ENCODE measurements at places on chromosomes 5 and 9.

DNA sequence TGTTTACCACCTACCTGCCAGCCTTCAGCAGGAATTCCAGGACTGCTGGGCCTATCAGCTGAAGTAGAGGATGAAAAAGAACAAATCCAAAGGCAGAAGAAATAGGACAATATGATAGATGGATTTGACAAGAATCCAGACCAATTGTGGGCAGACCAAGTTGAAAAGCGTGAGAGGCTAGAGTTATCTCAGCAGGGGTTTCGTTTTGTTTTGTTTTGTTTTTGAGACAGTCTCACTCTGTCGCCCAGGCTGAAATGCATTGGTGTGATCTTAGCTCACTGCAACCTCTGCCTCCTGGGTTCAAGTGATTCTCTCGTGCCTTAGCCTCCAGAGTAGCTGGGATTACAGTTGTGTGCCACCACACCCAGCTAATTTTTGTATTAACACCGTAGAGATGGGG lies 113.2 kb downstream of the PALM2AKAP2 start:
- no peak for DNase-seq

GRCh38 chr5:88845081-88845697 lies 37.8 kb downstream of the MEF2C start:
- DNase-seq: no peak

DNA sequence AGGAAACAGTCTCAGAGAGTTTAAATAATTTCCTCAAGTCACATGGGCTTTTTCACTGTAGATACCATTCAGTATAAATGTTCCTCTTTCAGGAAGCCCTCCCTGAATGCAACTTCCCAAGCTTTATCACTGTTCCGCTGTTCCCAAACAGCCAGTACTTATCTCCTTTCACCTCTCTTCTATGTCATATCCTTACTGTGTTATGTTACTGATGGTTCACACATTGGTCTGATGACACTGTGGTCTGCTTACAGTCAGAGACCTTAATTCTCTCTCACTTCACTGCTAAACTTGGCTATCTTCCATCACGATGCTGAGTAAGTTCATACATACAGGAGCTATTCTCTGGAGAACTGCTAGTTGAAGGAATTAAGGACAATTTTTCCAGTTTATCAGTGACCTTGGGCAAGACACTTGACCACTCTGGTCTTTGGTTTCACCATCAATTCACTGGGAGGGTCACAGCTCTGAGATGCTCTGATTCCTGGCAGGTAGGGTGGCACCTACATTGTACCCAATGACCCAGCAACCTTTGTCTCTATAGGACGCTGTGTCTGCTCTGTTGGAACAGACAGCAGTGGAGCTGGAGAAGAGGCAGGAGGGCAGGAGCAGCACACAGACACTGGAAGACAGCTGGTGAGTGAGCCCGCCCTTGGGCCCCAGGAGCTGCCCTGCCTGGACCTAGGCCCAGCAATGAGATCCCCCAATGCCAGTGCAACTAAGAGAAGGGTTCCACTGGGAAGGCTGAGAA lies 42.1 kb upstream of the RARS1 start:
- no peak for DNase-seq

GRCh38 chr5:150488519-150489359 lies 19.2 kb upstream of the NDST1 start:
- no peak for DNase-seq

DNA sequence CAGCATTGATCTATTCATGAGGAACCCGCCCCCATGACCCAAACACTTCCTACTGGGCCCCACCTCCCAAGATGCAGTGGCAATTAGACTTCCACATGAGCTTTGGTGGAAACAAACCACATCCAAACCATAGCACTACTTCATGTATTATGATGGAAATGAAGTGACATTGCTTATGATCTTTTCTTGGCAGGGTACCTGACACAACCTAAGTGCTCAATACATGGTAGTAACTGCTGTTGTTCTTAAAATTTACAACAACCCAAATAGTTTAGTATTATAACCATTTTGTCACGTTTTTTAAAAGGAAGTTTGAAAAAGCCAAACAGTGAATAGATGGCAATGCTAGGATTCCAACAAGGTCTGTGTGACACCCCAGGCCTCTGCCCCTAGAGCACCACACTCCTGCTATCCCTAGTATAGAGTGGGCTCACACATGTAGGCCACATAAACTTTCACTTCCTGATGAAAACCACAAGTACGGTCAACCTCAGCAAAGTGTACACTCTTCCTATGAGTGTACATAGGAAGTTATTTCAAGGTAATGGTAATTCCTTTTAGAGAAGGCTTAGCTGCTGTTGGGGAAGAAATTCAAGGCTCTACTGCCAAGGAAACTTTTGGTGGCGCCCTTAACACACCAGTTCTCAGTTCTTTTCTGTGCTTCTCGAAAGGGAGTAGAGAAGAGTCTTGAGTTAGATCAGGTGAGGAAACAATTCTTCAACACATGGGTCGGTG lies 97.6 kb downstream of the ARSB start:
- DNase-seq: no peak

DNA sequence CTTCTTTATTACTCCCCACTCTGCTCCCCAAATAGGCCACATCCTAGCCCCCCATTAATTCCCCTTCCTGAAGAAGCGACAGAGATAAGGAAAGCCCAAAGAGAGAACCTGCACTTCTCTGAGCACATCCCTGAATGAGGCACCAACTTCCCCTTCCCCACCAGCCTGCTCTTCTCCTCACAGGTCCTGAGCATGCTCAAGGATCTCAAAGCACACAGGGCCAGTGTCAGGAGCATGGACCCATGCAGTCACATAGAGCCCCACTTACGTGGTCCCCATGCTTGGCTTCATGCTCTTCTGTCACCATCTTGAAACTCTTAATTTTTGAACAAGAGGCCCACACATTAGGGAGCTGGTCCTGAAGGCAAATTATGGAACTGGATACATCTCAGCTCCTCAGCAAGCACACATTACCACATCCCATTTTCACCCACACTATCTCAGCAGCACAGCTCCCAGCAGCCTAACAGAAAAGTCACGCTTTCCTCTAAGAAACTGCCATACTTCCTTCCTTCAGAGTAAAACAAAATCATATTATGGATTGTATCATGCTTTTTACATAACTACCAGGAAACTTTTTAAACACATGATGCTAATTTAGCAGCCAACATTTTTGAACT lies 99.8 kb downstream of the NFIB start:
- DNase-seq: no peak

DNA sequence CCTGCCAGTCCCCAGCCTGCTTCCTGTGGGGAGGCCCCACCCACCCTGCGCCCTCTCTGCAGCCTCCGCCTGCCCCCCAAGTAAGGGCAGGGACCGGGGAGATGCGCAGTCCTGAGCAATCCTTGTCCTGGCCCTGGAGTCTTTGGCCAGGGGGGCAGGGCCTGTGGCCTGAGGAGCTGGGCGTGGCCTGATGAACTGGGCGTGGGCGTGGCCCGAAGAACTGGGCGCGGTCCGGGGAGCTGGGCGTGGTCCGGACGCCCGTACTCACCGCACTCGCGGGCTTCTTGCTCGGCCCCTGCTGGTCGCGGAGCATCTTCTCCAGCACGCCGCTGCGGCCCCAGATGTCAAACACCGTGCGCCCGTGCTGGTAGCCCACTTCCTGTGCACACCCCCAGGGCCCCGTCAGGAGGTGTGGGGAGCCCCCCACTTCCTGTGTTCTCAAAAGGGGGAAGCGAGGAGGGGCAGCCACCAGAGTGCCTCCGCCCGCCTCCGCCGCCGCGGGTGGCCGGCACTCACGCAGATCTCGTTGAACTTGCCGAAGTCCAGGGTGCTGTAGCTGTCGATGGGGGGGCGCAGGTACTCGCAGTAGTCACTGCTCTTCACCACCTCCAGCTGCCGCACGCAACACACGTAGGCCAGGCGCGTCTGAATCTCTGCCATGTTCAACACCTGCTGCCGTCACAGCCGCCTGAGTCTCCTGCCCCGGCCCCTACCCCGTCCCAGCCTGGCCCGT lies 2.7 kb upstream of the NSMF start:
- no peak for DNase-seq

GRCh38 chr5:178785999-178786398 lies 55.5 kb upstream of the ZNF354A start:
- no peak for DNase-seq

DNA sequence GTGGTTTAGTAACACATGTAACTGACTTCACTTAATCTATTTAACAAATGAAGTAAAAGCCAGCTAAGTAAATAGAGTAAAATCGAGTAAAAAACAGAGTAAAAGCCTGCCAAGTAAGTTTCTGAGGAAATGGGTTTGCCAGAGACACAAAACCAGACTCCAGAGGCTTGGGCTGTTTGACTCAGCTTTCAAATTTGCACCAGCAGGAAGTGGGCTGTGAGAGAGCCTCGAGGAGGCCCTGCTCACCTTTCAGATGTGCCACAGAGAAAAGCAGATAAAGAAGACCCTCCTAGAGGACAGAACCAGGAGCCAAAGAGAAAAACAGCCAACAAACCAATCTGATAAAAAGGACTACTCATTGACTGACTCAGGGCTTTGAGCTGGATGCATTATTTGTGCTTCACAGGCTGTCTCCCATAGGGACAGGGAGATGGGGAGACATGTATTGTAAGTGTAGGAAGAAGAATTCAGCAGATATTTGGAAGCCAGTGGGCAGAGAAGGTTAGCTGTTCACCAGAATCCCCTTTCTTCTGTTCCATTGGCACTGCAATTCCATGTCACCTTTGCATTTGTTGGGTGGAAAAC lies 14.4 kb upstream of the AMACR start:
- DNase-seq: no peak
